ENCODE measurements at places on chromosomes 6 and 20. TPM values are rescaled to one million over a fixed set of nuclear protein-coding genes. Genes with fewer than 3 reads are reported as not detected.

GRCh38 chr6:114989279-114989964 is 646.6 kb upstream of the HS3ST5 start:
- H3K4me3 ChIP-seq = no peak overlapping the region
- H3K4me1 ChIP-seq = no peaks in the 10 kb centered on the region
- DNase-seq = no peak
- H3K27me3 ChIP-seq = no peaks in the 10 kb centered on the region
- H3K36me3 ChIP-seq = no peaks in the 10 kb centered on the region

The RNF182 gene
- total RNA-seq = 5.0 TPM

The LST1 gene
- 78.8 TPM for total RNA-seq

DNA sequence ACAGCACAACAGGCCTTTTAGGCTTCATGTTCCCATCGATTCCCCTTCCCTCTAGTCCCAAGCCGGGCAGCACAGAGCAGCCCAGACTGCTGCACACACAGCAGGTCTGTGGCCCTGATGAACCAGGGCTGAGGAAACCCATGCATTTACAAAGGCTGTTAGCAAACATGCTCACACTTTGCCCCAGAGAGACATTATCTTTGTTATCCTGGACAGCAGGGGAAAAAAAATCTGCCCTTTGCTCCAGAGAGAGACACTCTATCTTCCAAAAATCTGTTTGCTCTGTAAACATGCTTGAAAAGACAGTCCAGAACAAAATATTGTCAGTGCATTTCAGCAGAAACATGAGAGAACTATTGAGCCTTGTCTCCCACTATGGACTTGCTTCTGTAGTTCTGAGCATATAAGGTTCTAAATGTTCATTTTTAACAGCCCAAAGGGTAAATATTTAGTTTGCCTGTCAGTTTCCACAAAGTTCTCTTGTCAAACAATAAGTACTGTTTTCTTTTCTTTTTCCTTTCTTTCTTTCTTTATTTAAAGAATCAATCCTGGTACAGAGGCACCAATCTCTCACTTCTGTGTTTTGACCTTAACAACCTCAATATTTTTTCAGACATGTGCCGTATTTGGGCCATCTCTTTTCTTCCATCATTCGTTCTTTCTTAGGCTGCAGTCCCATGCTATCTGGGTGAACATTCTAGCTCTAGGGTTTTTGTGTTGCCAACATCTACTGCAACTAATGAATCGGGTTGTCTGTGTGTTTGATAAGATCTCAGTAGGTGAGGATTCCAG is 468.0 kb downstream of the EPM2A start:
- H3K27me3 ChIP-seq = no peaks in the 10 kb centered on the region
- DNase-seq = no peak
- H3K27ac ChIP-seq = no peak overlapping the region
- H3K4me3 ChIP-seq = no peak overlapping the region
- no peaks in the 10 kb centered on the region for H3K4me1 ChIP-seq

DNA sequence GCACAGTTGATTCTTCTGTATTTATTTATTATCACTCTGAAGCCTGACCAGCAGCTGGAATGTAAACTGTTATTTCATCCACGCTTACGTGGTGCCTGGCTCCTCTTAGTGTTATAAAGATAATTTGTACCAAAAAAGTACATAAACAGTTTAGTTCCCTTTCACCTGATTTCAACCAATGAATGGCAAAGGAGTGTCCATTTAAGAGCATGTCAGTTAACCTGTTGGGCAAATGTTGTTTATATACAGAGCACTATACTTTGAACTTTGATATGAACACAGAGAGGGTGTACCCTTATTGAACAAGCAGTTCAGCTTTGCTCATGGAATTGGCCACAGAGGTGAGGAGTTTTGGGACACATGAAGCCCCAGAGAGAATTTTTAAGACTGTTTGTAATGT is 7.2 kb upstream of the CTCFL start:
- no peak for DNase-seq
- H3K27me3 ChIP-seq = no peaks in the 10 kb centered on the region
- no peaks in the 10 kb centered on the region for H3K36me3 ChIP-seq
- no peak overlapping the region for H3K27ac ChIP-seq

The CCM2L gene
- 12.8 TPM for total RNA-seq

- H3K4me3 ChIP-seq = no peak overlapping the region
- H3K27ac ChIP-seq = no peak overlapping the region
- DNase-seq = no peak
- no peaks in the 10 kb centered on the region for H3K4me1 ChIP-seq
- H3K27me3 ChIP-seq = no peaks in the 10 kb centered on the region
- H3K36me3 ChIP-seq = peaks cover 4% of the 10 kb centered on the region
Measured at GRCh38 chr20:1438361-1438760, 28.3 kb downstream of the NSFL1C start.

DNA sequence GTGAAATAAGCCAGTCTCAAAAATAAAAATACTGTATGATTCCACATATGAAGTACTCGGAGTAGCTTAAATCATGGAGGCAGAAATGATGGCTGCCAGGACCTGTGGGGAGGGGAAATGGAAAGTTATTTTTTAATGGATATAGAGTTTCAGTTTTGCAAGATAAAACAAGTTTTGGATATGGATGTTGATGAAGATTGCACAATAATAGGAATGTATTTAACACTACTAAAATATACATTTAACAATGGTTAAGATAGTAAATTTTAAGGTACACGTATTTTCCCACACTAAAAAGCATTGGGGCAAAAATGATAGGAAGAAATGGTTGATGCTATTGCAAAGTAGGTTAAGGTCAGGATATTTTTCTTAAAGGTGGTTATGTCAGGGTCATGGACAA is 1058.9 kb upstream of the MAP3K7 start:
- no peaks in the 10 kb centered on the region for H3K27me3 ChIP-seq
- no peak for DNase-seq
- H3K27ac ChIP-seq = no peak overlapping the region
- H3K4me1 ChIP-seq = no peaks in the 10 kb centered on the region
- H3K36me3 ChIP-seq = no peaks in the 10 kb centered on the region
- no peak overlapping the region for H3K4me3 ChIP-seq

The GRM1 gene
- total RNA-seq = 0.09 TPM

The ZMYND8 gene
- total RNA-seq = 46.4 TPM

- no peak overlapping the region for H3K4me3 ChIP-seq
- no peak for DNase-seq
- H3K27ac ChIP-seq = no peak overlapping the region
- no peaks in the 10 kb centered on the region for H3K27me3 ChIP-seq
Measured at GRCh38 chr6:72212686-72213085, 326.3 kb downstream of the RIMS1 start.

GRCh38 chr6:27851440-27851839 is 60.8 kb downstream of the OR2B2 start:
- no peaks in the 10 kb centered on the region for H3K36me3 ChIP-seq
- no peak for DNase-seq
- no peak overlapping the region for H3K27ac ChIP-seq
- H3K4me3 ChIP-seq = no peak overlapping the region

DNA sequence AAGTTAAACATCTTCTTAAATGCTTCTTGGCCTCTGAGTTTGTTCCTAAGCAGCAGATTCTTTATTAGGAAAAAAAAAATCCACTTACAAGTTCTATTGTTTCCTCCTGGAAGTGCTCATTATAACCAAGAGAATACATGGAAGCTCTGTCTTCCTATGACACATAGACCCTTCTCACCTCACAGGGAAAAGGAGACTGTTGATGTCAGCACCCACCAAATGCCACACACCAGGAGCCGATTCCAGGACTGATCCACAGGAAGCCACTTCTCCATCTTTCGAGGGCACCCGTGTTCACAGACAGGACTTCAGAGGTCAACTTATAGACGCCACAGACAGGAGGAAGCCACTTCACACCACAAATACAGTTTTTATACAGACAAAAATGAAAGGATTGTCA is 13.4 kb upstream of the BNIP5 start:
- H3K36me3 ChIP-seq = no peaks in the 10 kb centered on the region
- no peaks in the 10 kb centered on the region for H3K27me3 ChIP-seq
- no peak overlapping the region for H3K27ac ChIP-seq
- H3K4me3 ChIP-seq = no peak overlapping the region
- no peak for DNase-seq
- no peaks in the 10 kb centered on the region for H3K4me1 ChIP-seq

The KIAA1755 gene
- 1.9 TPM for total RNA-seq

GRCh38 chr6:44381739-44382138 is 5.8 kb upstream of the CDC5L start:
- DNase-seq = no peak
- no peaks in the 10 kb centered on the region for H3K36me3 ChIP-seq
- no peak overlapping the region for H3K4me3 ChIP-seq
- peaks cover 2% of the 10 kb centered on the region for H3K4me1 ChIP-seq

DNA sequence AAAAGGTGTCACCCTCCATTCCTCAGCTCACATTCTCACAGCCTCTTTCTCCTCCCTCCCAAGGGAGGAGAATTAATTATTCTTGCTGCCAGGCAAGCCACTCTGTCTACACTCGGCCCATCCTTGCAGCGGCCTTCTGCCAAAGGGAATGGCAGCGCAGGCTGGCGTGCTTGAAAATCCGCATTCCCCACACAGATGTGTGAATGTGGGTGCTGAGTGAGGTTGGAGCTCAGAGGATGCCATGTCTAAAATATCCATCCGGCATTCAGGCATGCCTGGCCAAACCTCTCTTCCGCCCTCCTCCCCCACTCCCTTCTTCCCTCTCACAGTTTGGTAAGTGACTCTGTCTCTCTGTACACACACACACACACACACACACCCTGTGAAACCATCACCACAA is 27.7 kb downstream of the PNPLA1 start:
- H3K4me3 ChIP-seq = no peak overlapping the region
- no peak for DNase-seq
- H3K36me3 ChIP-seq = no peaks in the 10 kb centered on the region
- H3K27me3 ChIP-seq = no peaks in the 10 kb centered on the region

- H3K4me1 ChIP-seq = peaks cover 3% of the 10 kb centered on the region
- DNase-seq = no peak
- no peaks in the 10 kb centered on the region for H3K36me3 ChIP-seq
- H3K4me3 ChIP-seq = no peak overlapping the region
- no peak overlapping the region for H3K27ac ChIP-seq
Measured at GRCh38 chr20:14882157-14882556, 544.7 kb upstream of the FLRT3 start.

GRCh38 chr20:38193586-38194105 is 28.6 kb upstream of the TGM2 start:
- peaks cover 7% of the 10 kb centered on the region for H3K4me1 ChIP-seq
- no peak for DNase-seq
- H3K36me3 ChIP-seq = no peaks in the 10 kb centered on the region
- H3K27me3 ChIP-seq = no peaks in the 10 kb centered on the region

DNA sequence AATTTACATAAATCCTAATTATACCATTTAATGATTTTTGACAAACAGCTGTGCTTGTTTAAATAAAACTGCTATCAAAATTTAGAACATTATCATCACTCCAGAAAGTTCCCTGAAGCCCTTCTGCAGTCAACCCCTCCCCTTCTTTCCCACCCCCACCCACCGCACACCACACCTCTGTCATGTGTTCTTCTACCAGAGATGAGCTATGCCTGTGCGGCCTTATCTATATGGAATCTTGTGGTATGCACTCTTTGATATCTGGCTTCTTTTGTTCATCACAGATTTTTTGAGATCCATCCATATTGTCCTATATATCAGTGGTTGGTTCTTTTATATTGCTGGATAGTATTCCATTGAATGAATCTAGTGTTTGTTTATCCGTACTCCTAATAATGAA is 7.2 kb downstream of the MYLIP start:
- H3K27me3 ChIP-seq = no peaks in the 10 kb centered on the region
- peaks cover 5% of the 10 kb centered on the region for H3K36me3 ChIP-seq
- no peak overlapping the region for H3K27ac ChIP-seq
- no peak for DNase-seq
- H3K4me1 ChIP-seq = peaks cover 15% of the 10 kb centered on the region

DNA sequence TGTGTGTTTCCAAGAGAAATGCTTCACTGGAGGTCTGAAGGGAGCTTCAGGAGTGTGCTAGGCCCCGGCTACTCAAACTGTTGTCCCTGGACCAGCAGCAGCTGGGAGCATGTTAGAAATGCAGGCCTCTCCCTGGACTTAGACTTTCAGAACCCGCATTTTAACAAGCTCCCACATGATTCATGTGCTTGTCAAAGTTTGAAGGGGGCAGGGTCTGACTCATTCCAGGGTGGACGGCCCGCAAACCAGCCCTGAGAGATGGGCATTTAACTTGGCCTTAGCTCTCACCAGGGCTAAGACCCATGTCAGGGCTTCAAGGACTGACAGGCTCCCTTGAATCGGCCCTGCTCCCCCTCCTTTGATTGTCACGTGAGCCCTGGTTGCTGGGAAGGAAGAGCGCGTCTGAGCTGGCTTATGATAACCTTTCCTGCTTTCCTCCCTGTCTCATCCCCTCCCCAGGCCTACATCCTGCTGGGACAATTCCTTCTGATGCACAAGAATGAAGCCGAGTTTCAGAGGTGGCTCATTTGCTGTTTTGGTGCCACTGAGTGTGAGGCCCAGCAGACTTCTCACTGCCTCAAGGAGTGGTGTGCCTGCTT is 35.5 kb downstream of the BANF2 start:
- H3K4me3 ChIP-seq = no peak overlapping the region
- H3K27ac ChIP-seq = no peak overlapping the region
- peak; percentile 46 for DNase-seq
- no peaks in the 10 kb centered on the region for H3K4me1 ChIP-seq

Measured in lung (tissue), 17 donors.